Left cardiac atrium (tissue), 4 donors: ENCODE measurements at places on chromosomes 1 and 21. TPM values are rescaled to one million over a fixed set of nuclear protein-coding genes. Genes with fewer than 3 reads are reported as not detected.

Gene BLACAT1
- total RNA-seq = not detected

Gene TNFSF18
- total RNA-seq = 0.15 TPM

Gene SERPINC1
- total RNA-seq = 0.21 TPM

Gene CD164L2
- total RNA-seq = not detected

DNA sequence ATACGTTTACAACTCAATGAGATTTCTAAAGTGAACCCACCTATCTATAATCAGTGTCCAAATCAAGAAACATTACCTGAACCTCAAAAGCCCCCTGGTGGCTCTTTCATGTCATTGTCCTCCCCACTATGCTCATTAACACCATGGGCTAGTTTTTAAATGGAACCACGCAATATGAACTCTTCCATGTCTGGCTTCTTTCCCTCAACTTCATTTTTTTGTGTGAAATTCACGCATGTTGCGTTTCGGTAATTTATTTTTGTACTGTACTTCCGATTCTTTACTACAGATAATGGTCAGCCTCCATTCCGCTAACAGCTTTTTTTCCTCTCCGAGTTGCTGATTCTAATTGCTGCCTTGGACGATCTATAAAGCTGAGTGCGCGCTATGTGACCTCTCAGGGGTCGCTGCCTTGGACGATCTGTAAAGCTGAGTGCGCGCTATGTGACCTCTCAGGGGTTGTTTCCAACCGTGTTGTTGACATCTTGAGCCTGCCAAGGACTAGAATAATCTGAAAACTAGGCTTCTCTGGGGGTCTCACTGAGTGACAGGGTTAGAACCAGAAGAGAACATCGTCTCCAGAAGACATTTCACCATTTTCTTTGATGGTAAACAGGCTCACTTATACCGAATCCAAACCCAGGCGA lies 1.1 kb upstream of the CACYBP start:
- no peak for DNase-seq

DNA sequence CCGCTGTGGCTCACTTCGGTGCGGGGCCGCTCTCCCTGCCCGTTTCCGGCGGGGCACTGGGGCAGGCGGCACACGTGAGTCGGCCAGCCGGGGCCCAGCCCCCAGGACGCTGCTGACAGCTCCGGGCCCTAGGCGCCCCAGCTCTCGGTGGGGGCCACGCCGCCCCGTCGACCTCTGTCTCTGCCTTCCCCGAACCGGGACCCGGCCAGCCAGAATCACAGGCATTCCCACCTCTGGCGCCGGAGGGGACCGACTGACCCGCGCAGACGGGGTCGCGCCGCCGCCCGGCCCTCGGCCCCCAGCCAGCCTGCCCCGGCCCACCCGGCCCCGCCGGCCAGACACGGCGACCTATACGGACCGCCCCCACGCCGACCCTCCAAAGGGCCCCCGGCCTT lies 755 bp downstream of the SCMH1 start:
- DNase-seq = peak; percentile 76

GRCh38 chr1:186413319-186413718 lies 37.7 kb downstream of the ODR4 start:
- DNase-seq = no peak

DNA sequence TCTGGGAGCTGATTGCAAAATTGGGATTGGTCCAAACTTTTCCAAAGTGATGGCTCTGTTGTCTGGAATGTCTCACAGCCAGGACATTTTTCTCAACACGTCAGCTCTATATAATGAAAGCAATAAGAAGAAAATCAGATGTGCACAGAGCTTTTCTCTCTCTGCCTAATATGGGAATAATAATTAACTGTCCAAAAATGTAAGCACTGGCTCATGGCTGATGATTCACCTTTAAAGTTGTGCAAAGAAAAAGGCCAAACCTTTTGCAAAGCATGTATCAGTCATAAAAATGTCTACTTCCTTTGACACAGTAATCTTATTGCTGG lies 30.4 kb downstream of the ZNF281 start:
- no peak for DNase-seq

GRCh38 chr1:78688697-78689096 lies 39.1 kb downstream of the IFI44 start:
- DNase-seq = no peak

DNA sequence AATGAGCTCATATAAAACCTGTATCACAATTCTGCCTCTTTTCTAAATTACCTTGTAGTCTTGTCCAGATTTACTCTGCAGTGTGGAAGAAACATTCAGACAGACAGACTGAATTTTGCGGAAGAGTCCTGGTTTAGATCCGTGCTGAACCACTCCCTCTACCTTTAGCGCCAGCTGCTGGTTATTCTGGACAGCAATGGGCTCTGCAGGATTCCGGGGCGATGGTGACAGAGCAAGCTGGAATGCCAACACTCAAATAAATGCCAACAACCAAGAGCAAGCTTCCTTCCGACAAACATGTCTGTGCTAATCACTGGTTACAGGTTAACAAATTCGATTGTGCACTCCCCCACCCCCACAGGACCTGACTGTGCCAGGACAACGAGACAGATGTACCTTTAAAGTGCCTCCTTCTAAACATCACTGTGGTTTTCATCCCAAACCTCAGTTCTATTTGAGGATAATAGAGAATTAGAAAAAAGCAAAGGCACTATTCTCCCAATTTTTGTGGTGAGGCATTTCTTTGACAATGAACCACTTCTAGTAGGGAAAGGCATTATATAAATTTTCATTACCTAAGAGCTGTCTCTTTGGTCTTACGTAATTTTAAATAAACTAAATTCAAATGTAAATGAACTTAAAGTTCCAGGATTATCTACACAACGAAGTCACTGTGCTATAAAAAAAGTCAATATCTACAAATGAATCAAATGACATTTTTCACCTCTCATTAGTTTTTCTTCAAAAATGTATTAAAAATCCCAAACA lies 90.4 kb downstream of the INTS7 start:
- no peak for DNase-seq

DNA sequence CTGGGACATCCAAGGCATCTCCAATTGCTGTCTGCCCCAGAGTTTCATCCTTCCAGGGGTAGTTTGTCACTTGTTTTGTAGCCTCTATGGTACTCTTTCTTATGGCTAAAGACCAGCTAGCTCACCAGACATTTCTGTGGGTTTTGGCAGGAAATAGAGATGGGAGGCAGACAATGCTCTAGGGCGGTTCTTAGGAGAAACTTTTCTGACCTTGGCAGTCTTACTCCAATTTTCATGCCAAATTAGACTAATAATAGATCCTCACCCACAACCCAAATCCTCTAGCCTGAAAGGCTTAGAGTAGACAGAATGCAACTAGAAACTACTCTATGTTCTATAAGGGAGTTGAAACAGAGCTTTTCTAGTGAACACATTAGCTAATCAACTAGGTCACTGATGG lies 69.8 kb downstream of the LRIG2 start:
- no peak for DNase-seq

- DNase-seq = no peak
These were observed 111.9 kb upstream of the RGS1 start for GRCh38 chr1:192463661-192464060.

- DNase-seq = no peak
These were observed 74.0 kb upstream of the ARHGEF16 start for GRCh38 chr1:3380469-3380868.

GRCh38 chr21:34974162-34974981 lies 74.7 kb downstream of the RUNX1 start:
- no peak for DNase-seq

GRCh38 chr1:3907621-3908165 lies 7.6 kb upstream of the C1orf174 start:
- no peak for DNase-seq

DNA sequence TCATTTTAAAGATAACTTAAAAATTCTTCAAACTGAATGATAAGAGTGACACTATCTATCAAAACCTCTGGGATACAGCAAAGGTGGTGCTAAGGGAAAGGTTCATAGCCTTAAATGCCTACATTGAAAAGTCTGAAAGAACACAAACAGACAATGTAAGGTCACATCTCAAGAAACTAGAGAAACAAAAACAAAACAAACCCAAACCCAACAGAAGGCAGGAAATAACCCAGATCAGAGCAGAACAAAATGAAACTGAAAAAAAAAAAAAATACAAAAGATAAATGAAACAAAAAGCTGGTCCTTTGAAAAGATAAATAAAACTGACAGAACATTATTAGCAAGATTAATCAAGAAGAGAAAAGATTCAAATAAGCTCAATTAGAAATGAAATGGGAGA lies 6.8 kb downstream of the ODF2L start:
- no peak for DNase-seq

DNA sequence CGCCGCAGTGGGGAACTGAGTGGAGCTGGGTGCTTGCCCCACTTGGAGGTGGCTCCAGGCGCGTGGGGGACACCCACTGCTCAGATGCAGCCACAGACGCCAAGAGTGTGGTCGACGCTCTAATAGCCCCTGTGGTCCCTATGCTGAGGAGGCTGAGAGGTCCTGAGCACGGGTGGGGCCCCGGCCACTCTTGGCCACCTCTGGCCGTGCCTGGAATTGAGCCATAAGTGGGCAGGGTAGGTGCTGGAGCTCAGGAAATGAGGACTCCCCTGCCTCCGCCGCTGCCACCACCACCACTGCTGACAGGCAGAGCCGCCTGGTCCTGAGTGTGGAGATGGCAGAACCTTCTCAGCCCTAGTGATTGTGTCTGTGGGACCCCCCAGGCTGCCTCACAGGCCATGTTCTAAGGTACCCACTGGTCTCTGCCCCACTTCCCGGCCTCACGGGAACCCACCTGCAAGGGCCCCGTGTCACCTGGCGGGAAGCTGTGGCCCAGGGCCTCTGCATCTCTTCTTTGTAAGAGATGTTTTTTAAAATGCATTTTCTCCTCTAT lies 34.6 kb upstream of the DIP2A start:
- DNase-seq = no peak
